ENCODE measurements at places on chromosomes 7 and 10.

DNA sequence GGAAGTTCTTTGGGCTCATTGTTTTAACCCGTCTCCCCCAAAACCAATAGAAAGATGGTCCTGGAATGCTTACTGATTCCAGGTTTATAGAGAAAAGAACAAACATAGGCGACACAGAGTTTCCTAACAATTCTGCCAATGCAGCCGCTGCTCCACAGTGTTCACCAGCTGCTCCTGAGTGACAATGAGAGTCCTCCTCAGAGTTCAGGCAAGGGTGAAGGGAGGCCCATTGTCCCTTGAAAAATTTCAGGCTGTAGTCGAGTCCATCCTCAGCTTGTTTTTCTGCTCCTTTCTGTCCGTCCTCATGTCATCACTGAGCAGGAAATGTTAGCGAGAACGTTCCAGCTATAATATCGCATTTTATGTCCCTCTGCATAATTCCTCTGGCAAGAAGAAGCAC is 537.6 kb downstream of the TCERG1L start:
- H3K27me3 ChIP-seq: no peaks in the 10 kb centered on the region
- DNase-seq: no peak
- H3K4me1 ChIP-seq: no peaks in the 10 kb centered on the region
- no peak overlapping the region for H3K4me3 ChIP-seq

- H3K4me1 ChIP-seq: peaks cover 39% of the 10 kb centered on the region
- DNase-seq: no peak
- no peaks in the 10 kb centered on the region for H3K36me3 ChIP-seq
- H3K4me3 ChIP-seq: no peak overlapping the region
- H3K27me3 ChIP-seq: no peaks in the 10 kb centered on the region
Measured at GRCh38 chr10:6737758-6738111, 157.7 kb upstream of the PRKCQ start.

DNA sequence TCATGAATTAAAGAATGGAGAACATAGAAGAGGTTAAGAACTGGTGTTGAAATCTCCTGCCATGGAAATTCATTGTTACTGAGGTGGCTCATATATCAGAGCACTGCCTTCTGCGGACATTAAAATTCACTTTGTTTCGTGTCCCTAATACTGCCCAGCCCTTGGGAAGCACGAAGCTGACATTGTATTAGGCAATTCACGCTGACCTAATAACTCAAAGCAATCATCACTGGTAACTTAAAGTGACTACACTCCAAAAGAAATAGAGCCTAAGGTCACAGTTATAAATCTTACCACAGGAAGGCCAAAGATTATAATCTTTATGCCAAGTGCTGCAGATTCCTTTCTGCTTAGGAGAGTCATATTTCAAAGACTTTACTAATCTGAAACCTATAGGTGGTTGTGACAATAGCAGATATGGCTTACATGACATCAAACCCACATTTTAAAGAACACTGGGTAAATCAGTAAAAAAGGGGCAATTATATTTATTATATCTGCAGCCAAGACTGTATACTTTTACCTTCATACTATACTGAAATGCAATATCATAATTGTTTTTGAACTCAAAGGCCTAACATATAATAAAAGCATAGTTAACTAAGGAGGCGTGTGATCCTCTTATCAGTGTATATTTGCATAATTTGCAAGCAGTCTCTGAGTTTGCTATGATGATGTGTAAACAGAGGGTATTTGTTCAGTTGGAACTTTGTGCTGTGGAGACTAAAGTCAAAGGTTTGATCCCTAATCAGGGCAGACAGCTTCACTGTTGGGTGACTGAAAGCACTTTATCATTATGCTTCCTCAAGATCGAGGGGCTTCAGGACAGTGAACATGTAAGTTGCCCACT is 51.9 kb upstream of the CAPZA2 start:
- H3K27me3 ChIP-seq: no peaks in the 10 kb centered on the region
- no peak overlapping the region for H3K27ac ChIP-seq
- no peaks in the 10 kb centered on the region for H3K4me1 ChIP-seq
- H3K36me3 ChIP-seq: no peaks in the 10 kb centered on the region

GRCh38 chr7:31017032-31017675 is 35.0 kb upstream of the ADCYAP1R1 start:
- H3K27me3 ChIP-seq: no peaks in the 10 kb centered on the region
- H3K4me3 ChIP-seq: no peak overlapping the region
- peaks cover 9% of the 10 kb centered on the region for H3K4me1 ChIP-seq
- no peaks in the 10 kb centered on the region for H3K36me3 ChIP-seq

DNA sequence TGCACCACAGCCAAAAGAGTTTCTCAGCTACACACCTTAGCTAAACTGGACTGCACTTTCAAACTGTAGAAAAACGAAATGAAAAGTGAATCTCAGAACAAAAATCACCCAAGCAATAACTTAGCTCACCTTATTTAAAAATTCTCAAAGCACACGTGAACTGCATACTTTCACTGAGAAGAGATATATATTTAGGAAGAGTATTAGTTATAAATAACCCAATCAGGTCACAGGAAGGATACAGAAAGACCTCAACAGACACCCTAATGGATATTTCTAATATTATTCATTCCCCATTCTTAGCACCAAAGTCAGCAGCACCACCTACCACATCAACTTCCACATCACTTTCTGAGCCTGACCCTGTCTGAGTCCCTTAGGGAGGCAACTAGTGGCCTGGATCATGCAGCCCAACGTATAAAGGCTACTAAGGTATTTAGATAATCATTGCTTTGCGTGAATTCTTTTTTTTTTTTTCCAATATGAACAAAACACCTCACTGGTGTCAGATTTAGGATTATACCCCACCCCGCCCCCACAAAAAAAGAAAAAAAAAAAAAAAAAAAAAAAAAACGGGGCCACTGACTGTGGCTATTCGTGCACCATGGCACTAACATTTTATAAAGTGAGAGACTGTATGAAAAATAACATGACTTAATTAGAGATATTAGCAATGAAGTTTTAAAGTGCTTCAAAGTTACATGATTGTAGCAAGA is 2.6 kb downstream of the ABI1 start:
- no peak overlapping the region for H3K4me3 ChIP-seq
- DNase-seq: no peak
- no peaks in the 10 kb centered on the region for H3K36me3 ChIP-seq

Data from vagina (tissue), 2 donors.